Activated CD4-positive, alpha-beta T cell treated with anti-CD3 and anti-CD28 coated beads for 36 hours (primary cell): ENCODE measurements at places on chromosomes 2 and 18.

DNA sequence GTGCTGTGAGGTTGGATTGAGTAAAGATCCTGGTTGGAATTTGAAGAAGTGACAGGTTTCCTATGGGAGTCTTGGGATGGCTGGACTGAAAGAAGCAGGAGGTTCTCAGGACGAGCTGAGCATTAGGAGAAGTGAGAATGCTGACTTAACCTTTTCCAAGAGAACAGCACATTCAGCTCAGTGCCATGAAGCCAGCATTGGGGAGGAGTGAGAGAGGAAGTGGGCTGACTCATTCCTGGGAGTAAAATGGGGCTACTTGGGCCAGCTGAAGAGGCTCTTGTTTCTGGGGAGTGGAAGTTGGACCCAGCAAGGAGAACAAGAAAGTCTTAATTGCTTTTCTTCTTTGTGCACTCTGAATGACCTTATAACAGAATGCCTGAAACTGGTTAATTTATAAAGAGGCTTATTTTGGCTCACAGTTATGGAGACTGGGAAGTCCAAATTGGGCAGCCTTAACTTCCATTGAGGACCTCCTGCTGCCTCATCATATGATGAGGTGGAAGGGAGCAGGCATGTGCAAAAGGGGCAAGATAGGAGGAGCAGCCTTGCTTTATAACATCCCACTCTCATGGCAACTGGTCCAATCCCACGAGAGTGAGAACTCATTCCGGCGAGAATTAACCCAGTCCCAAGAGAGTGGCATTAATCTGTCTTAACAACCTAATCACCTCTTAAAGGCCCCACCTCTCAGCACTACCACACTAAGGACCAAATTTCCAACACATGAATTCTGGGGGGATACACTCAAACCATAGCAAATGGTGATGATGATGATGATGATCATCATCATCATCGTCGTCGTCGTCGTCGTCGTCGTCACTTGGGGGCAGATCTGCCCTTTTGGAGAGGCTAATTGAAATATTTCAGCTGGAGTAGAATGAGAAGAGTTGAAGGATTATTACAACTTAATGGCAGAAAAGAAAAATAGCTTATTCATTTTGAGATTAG, 26.1 kb downstream of the DGUOK start:
- no peak for DNase-seq

- no peak for DNase-seq
Measured at GRCh38 chr2:38131676-38132075, 55.7 kb upstream of the CYP1B1 start.

DNA sequence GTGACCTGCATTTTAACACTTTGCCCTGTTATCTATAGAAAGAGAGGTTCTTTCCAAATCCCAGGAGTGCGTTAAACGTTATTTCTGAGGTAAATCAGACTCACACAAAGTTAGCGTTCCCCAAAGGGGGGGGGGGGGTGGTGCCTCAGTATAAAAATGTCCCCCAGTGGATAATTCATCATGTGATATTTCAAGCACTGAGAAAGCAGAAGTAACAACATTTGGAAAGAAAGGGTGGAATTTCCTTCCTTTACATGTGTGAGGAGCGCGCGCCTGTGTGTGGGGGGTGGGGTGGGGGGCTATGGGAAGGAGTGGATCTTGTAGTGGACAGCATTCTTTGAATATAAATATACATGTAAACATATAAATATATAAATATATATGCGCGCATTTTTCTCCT, 630.9 kb downstream of the NYAP2 start:
- DNase-seq, result no peak

GRCh38 chr2:155203178-155203577, 504.7 kb downstream of the KCNJ3 start:
- no peak for DNase-seq

DNA sequence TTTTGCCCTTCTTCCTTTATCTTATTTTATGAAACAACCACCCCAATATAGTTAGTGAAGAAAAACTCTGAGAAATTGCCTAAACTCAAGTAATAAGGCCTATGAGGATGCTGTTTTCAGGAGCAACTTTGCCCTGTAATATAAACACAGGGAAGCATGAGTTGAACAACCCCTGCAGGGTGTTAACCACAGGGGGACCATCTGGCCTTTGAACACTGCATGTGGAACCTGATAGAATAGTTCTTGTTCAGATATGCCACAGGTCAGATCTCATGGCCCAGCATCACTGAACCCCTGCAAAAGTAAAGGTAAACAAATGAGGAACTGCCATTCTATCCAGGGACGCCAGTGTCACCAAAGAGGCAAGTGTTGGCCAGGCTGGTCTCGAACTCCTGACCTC, 82.6 kb downstream of the MAPK4 start:
- no peak for DNase-seq

GRCh38 chr2:73003027-73003426, 68.5 kb downstream of the SFXN5 start:
- no peak for DNase-seq

DNA sequence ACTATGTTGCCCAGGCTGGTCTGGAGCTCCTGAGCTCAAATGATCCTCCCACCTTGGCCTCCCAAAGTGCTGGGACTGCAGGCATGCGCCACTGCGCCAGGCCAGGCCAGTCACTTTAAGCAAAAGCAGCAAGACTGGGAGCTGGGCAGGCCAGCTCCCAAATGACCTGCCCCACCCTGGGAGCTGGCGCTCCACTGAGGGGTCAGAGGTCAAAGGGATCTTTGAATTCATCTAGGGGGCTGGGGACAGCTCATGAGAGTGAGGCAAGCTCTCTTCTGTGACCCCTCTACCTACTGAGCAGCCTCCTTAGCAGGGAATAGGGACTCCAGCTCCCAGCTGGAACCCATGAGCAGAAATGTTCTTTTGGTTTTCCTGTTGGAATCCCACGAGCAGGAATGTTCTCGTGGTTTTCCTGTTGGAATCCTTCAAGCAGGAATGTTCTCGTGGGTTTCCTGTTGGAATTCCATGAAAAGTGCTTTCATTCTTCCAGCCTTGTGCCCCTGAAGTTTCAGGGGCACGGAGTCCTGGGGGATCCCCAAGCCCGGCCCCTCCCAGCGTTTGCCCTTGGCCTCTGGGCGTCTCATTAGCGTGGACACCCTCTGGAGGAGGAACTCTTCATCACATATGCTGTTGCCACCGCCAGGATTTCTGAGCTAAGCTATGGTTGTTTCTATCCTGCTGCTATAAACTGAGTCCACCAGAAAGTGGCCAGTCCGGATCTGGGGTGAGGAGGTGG, 162.0 kb upstream of the HAAO start:
- DNase-seq, result no peak

DNA sequence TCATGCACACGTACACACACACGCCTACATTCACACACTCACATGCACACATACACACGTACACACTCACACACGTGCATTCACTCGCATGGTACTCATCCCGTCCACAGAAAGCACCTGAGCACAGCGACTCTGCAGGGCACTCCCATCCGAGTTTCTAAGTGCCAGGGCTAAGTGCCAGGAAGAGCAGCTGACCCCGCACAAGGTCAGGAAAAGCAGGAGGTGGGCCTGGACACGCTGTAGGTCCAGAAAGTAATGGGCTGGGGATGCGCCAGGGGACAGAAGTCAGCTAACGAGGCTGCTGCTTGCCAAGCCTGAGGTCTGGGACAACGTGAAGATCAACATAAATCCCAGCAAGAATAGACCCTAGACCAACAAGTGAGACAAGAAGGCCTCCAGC, 15.8 kb downstream of the ADI1 start:
- no peak for DNase-seq

DNA sequence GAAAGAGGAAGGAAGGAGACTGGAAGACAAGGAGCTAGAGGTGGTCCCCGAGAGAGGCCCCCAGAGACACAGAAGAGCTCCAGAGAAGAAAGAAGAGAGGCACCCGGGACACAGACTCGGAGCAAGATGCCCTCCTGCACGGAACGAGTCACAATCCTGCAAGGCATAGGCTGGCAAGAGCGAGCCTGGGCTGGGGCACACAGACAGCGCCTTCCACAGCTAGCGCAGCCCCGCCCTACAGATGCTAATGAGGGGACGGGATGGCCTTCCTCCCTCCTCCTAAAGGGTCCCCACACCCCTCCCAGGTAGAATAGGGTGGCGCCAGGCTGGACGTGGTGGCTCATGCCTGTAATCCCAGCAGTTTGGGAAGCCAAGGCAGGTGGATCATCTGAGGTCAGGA, 19.8 kb upstream of the GPR17 start:
- no peak for DNase-seq
